Bladder microvascular endothelial cell (primary cell): ENCODE measurements at places on chromosomes 16 and 17. TPM values are rescaled to one million over a fixed set of nuclear protein-coding genes. Genes with fewer than 3 reads are reported as not detected.

The C17orf67 gene
- 1.8 and 3.3 TPM in 2 replicates for total RNA-seq

The ITGB3 gene
- total RNA-seq: 44.5 and 44.7 TPM in 2 replicates

The CSH2 gene
- not detected in 2 replicates for total RNA-seq

The MSI2 gene
- 7.0 and 13.0 TPM in 2 replicates for total RNA-seq

The CDH16 gene
- not detected in 2 replicates for total RNA-seq

The DHRS7C gene
- not detected in 2 replicates for total RNA-seq

The EFNB3 gene
- total RNA-seq: 0.16 and 0.57 TPM in 2 replicates

The RBL2 gene
- 24.6 and 45.5 TPM in 2 replicates for total RNA-seq

The UNC13D gene
- 0.97 and 4.7 TPM in 2 replicates for total RNA-seq

The MARVELD3 gene
- total RNA-seq: under 0.01 and 0.25 TPM in 2 replicates

The IGF2BP1 gene
- 0.13 and 0.16 TPM in 2 replicates for total RNA-seq

The TM4SF5 gene
- total RNA-seq: not detected in 2 replicates

The SOST gene
- total RNA-seq: not detected in 2 replicates

The TMEM114 gene
- total RNA-seq: not detected in 2 replicates

The PYDC1 gene
- not detected in 2 replicates for total RNA-seq

The MT1A gene
- 0.65 and 0.69 TPM in 2 replicates for total RNA-seq

The NUTF2 gene
- 119 and 125 TPM in 2 replicates for total RNA-seq

The CIBAR2 gene
- total RNA-seq: 0.19 TPM in 1 of 2 replicates, not detected in the other

The KRTAP1-5 gene
- total RNA-seq: not detected in 2 replicates

The RCVRN gene
- total RNA-seq: not detected in 2 replicates

The SULT1A2 gene
- 0.16 TPM in 1 of 2 replicates, not detected in the other for total RNA-seq

The GLOD4 gene
- 63.1 and 80.1 TPM in 2 replicates for total RNA-seq

The PCGF2 gene
- total RNA-seq: 6.2 and 9.5 TPM in 2 replicates

The SLC25A11 gene
- total RNA-seq: 45.8 and 61.3 TPM in 2 replicates

The CD300C gene
- total RNA-seq: not detected in 2 replicates

The RRAD gene
- 1.1 and 2.1 TPM in 2 replicates for total RNA-seq

The PLXDC1 gene
- total RNA-seq: 0.06 and 0.16 TPM in 2 replicates

The TP53TG3B gene
- not detected in 2 replicates for total RNA-seq

The SEPTIN12 gene
- total RNA-seq: 0.06 TPM in 1 of 2 replicates, not detected in the other

The ANKRD40CL gene
- total RNA-seq: not detected in 2 replicates

The WDR45B gene
- total RNA-seq: 37.4 and 59.9 TPM in 2 replicates

The HSD11B2 gene
- 0.16 and 0.38 TPM in 2 replicates for total RNA-seq

The AGRP gene
- not detected in 2 replicates for total RNA-seq

The RHBDF2 gene
- 14.9 and 50.5 TPM in 2 replicates for total RNA-seq

The C16orf89 gene
- not detected in 2 replicates for total RNA-seq

The SGSH gene
- total RNA-seq: 9.6 and 31.3 TPM in 2 replicates

The ITGAL gene
- total RNA-seq: not detected in 2 replicates

The PEX12 gene
- 2.1 and 4.1 TPM in 2 replicates for total RNA-seq

The ARL5C gene
- not detected in 2 replicates for total RNA-seq

The CFAP119 gene
- 0.65 and 0.82 TPM in 2 replicates for total RNA-seq

The MFAP4 gene
- total RNA-seq: not detected in 2 replicates

The C1QTNF8 gene
- total RNA-seq: not detected in 2 replicates

The KCNJ16 gene
- total RNA-seq: under 0.01 TPM in 1 of 2 replicates, not detected in the other

The ATXN7L3 gene
- total RNA-seq: 31.4 and 43.0 TPM in 2 replicates

The SOX8 gene
- total RNA-seq: 0.16 and 1.3 TPM in 2 replicates

The TBC1D3G gene
- total RNA-seq: not detected in 2 replicates

The FOXO3B gene
- total RNA-seq: 1.3 and 2.0 TPM in 2 replicates

The NPW gene
- total RNA-seq: 0.16 TPM in 1 of 2 replicates, not detected in the other

The DRC3 gene
- total RNA-seq: 0.49 and 2.3 TPM in 2 replicates

The TBX2 gene
- 0.13 and 0.49 TPM in 2 replicates for total RNA-seq

The ADAM11 gene
- total RNA-seq: under 0.01 and 0.13 TPM in 2 replicates

The IQCK gene
- total RNA-seq: 9.4 and 19.2 TPM in 2 replicates

The TBC1D3H gene
- total RNA-seq: not detected in 2 replicates

The SLFN5 gene
- total RNA-seq: 20.7 and 44.3 TPM in 2 replicates

The ADAMTS18 gene
- total RNA-seq: 17.2 and 82.4 TPM in 2 replicates
